Large intestine (tissue), 12 donors: ENCODE measurements at places on chromosomes 2 and 18. TPM values are rescaled to one million over a fixed set of nuclear protein-coding genes. Genes with fewer than 3 reads are reported as not detected.

DNA sequence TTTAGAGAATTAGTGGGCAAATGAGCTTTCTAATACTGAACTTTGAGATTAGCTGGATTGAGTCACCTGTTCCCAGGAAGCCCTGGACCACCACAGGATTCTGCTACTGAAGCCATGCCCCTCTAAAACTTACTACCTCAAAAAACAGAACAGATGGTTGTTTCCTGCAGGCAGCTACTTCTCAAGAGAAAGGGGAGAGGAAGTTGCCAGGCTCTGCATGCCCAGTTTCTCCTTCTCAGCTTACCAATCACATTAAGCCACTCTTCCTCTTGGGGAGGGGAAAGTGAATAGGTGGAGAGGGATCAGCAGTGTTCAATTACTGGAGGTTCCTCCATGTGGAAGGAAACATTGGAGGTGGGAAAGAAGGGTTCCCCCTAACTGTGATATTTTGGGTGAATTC, 24.9 kb upstream of the C1GALT1C1L start:
- no peak for DNase-seq

GRCh38 chr2:139360654-139361053, 580.5 kb upstream of the NXPH2 start:
- no peak for DNase-seq

DNA sequence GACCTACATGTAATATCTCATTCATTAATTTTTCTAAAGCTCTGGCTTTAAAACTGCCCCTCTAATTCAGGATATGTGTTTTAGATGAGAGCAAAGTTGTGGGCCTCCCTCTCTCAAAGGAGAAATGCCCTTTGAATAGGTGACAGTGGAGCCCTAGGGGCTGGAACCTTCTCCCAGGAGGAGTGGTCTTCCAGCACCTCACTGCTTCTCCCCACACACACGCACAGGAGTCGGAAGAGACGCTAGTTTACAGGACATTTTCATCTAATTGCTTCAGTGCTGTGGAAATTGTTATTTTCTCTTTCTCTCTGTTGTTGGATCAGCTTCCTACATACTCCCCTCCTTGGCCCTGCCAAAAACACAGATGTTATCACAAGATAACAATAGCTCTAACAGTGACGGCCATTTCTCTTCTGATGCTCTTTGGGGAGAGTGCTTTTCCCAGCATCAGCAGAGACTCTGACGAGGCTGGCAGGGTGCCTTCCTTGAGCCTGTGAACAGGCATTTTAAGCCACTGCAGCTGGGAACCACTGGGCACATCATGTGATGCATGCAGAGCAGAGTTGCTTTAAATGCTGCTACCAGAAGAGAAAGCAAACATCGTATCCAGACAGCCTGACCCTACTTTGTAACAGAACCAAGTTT, 209.4 kb upstream of the SP5 start:
- DNase-seq, result no peak

- DNase-seq, result no peak
Observed at GRCh38 chr2:31318361-31319336, 84.7 kb downstream of the EHD3 start.

RANBP2 gene
- 44.5 TPM for polyA plus RNA-seq

LYPD6B gene
- 1.4 TPM for polyA plus RNA-seq
